ENCODE measurements at places on chromosomes 11 and 22. TPM values are rescaled to one million over a fixed set of nuclear protein-coding genes. Genes with fewer than 3 reads are reported as not detected.

The MRPL11 gene
- 220 TPM for total RNA-seq

The FGF3 gene
- total RNA-seq: not detected

The OR8K3 gene
- total RNA-seq: not detected

The CARD18 gene
- total RNA-seq: not detected

The FGF4 gene
- not detected for total RNA-seq

The ST14 gene
- 1.4 TPM for total RNA-seq

The KCNE3 gene
- total RNA-seq: 0.41 TPM

The CARNS1 gene
- not detected for total RNA-seq

The MS4A3 gene
- total RNA-seq: not detected

The OR52B6 gene
- total RNA-seq: not detected

The CRYBB2 gene
- not detected for total RNA-seq

The RASSF10 gene
- total RNA-seq: not detected

The ANGPTL5 gene
- not detected for total RNA-seq

The FOLR2 gene
- total RNA-seq: not detected

DNA sequence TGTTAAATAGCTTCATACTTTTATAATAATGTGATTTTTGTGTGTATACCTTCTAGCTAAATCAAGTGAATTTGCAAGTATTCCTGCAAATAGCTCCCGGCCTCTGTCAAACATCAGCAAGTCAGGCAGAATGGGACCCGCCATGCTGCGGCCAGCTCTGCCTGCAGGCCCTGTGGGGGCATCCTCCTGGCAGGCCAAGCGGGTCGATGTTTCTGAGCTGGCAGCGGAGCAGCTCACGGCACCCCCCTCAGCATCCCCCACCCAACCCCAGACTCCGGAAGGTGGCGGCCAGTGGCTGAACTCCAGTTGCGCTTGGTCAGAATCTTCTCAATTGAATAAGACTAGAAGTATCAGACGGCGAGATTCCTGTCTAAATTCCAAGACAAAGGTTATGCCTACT lies 19.3 kb downstream of the GTSE1 start:
- no peak for DNase-seq

DNA sequence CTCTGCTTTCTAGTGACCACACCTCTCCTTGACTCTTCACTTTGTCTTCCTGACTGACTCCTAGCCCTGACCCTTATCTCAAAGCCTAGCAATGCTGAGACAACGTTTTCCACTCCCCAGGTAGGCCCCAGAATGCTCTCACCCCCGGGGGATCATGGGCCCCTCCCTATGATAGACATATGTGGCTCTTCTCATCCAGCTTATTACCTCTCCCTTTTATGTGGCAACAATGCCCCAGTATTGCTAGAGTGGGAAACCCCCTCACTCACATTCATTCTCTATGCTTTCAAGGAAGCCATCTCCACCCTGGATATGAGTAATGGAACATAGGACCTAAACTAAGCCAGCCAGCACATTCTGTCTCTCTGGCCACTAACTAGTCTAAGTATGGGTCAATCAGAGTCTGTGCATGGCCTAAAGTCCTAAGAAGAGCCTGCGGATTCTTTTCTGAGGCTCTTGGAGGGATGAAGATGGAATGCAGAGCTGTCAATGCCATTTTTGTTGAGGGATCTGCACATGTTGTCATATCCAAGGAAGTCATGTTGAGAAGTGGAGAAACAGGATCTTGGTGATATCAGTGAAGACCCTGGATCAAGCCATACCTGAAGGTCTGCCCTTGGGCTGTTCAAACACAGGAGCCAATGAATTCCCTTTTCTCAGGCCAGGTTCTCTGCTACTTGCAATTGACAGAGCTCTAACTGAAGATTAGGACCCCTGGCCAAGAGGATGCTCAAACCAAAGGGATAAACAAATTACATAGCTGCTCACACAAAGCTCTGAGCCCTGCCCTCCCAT lies 79.8 kb upstream of the GRK3 start:
- DNase-seq: no peak

- DNase-seq: no peak
These were observed 2.9 kb downstream of the YDJC start for GRCh38 chr22:21626735-21627469.

- DNase-seq: no peak
These were observed 123.6 kb downstream of the CHST1 start for GRCh38 chr11:45541693-45542434.

- no peak for DNase-seq
These were observed 76.1 kb upstream of the RAB1B start for GRCh38 chr11:66192181-66192863.

GRCh38 chr11:86303257-86303656 lies 1.2 kb downstream of the HIKESHI start:
- DNase-seq: no peak

DNA sequence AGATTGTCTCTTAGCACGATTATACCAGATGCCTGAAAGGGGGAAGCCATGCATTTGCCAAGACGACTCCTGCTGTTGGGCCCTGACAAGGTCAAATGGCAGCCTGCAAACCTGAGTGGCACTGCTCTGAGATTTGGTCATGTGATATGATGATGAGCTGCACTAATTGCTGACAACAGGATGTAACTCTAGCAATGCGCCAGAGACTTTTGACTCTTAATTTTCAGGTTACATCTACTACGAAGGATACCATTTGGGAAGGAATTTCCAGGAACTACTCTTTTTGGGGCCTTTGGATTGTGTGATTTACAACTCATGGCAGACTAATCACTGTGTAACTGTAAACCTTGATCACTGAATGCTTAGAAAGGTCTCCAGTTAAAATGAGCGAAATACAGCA lies 13.1 kb downstream of the TREH start:
- no peak for DNase-seq

GRCh38 chr11:17691976-17692375 lies 27.4 kb upstream of the MYOD1 start:
- DNase-seq: no peak

GRCh38 chr11:78060533-78060932 lies 3.1 kb upstream of the THRSP start:
- no peak for DNase-seq

GRCh38 chr22:23742505-23743264 lies 8.2 kb downstream of the ZNF70 start:
- DNase-seq: no peak

DNA sequence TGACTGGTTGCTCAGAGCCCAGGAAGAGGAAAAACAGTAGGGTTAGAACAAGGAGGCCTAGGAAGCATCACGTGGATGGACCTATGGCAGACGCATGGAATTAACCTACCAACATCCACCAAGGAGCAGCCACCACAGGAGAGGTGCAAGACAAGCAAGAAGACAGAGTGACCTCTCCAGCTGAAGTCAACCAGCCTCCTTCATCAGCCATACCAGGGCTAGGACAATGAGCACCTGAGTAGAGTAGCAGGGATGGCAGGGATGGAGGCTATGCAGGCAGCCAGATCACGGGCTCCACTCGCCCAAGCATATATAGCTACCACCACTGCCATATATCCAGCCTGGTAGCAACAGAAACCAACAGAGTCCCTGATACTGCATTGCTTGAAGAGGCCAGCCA lies 202.1 kb upstream of the B3GAT1 start:
- no peak for DNase-seq

DNA sequence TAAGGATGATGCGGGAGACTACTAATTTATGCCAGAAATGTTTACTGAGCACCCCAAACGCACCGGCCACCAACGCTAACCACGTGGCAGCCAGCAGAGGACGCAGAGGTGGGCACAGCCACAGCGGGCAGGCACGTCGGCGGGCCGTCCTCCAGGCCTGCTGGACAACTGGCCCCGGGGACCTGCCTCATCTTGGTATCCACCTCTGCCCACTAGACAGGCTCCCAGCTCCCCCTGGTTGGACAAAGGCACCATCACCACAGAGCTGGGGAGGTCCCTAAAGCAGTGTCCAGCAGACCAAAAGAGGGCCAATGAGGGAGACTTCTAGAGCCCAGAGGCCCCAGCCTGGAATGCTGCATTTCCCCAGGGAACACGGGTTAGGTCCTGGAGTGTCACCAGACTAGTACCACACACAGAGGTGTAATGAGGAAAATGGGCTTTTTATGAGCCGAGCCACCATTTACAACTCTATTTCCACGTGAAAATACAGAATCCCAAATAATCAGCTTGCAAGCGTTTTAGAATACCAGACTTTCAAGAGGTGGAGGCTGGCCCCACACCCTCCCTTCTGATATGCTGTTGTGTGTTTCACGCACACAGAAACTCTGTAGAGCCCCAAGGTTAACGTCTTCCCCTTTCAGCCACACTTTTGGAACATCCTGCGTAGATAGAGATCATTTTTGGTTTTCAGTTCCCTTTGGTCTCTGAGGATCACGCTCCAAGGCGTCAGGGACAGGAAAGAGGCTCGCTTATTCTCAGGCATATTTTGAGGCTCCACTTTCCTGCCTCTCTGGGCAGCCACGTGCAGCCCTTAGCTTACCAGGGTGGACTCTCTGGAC lies 23.7 kb upstream of the BID start:
- no peak for DNase-seq

- no peak for DNase-seq
These were observed 178.2 kb downstream of the OPCML start for GRCh38 chr11:133354069-133354468.

DNA sequence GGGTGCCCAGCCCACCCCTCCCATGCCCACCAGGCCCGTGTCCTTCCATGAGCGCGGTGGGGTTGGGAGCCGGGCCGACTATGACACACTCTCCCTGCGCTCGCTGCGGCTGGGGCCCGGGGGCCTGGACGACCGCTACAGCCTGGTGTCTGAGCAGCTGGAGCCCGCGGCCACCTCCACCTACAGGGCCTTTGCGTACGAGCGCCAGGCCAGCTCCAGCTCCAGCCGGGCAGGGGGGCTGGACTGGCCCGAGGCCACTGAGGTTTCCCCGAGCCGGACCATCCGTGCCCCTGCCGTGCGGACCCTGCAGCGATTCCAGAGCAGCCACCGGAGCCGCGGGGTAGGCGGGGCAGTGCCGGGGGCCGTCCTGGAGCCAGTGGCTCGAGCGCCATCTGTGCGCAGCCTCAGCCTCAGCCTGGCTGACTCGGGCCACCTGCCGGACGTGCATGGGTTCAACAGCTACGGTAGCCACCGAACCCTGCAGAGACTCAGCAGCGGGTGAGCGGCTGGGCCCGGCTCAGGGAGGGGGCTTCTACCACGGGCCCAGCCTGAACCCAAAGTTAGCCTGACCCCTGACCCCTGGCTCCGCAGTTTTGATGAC lies 3.0 kb downstream of the PKP3 start:
- DNase-seq: peak; percentile 63

- no peak for DNase-seq
These were observed 17.2 kb upstream of the UVRAG start for GRCh38 chr11:75797792-75798191.

GRCh38 chr11:101445761-101446160 lies 138.0 kb downstream of the TRPC6 start:
- DNase-seq: no peak

DNA sequence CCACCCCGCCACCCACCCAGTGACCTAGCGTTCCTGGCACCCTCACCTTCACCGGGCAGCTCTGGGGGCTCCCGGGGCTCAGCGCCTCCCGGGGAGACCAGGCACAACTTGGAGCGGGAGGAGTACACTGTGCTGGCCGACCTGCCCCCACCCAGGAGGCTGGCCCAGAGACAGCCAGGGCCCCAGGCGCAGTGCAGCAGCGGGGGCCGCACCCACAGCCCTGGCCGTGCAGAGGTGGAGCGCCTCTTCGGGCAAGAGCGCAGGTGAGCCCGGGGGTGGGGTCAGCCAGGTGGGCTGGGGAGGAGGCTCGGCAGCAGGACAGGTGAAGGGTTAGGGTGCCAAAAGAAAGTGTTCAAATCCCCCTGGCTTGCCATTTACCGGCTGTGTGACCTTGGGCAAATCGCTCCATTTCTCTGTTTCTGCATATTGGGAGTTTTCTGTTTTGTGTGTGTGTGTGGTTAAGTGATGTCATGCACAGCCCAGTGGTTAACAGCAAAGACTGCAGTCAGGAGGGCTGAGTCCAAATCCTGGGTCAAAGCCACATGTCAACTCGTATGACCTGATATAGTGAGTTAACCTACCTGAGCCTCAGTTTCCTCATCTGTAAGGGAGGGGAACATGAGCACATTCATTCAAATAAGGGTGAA lies 29.5 kb downstream of the TRIOBP start:
- no peak for DNase-seq

DNA sequence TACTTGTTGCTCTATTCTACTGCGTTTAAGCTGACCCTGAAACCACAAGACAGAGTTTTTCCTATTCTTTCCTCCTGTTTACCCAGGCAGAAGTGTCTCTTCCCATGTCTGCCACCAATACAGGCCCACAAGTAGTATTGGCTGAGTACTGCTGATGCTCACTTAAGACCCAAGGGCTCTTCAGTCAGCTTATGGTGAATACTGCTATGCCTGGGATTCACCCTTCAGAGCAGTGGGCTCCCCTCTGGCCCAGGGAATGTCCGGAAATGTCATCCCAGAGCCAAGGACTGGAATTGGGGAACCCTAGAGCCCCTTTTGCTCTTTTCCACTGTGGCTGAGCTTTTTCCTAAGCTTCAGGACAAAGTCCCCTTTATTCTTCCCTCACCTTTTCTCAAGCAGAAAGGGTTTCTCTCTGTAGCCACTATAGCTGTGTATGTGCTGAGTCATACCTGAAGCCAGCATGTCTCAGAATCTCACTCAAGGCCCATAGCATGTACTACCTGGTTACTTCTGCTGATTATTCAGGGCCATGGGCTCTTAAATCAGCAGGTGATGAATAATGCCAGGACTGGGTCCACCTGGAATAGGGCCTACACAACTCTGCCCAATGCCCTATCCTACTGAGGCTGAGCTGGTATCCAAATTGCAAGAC lies 745.8 kb upstream of the ANO5 start:
- no peak for DNase-seq

DNA sequence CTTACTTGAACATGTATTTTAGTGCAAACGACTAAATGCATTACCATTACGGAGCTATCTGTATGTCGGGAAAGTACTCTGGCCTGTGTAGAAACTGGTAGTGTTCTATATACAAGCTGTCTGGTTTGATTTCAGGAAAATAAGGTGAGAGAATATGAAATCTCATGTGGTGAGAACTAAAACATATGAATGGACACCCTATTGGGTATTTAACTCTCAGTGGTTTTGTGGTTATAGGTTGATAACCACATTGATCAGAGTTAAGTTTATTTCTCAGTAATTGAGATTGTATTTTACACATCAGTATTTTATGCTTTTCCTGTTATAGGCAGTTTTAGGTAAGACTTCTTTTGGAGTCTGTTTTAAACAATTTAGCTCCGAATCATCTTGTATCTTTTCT lies 10.4 kb downstream of the ANO5 start:
- no peak for DNase-seq
